Activated naive CD4-positive, alpha-beta T cell treated with Interleukin-2 at 50 U/mL for 16 hours (primary cell): ENCODE measurements at places on chromosomes 2 and 18.

GRCh38 chr2:54261537-54261936 is 5.5 kb upstream of the TSPYL6 start:
- no peak for DNase-seq

- no peak for DNase-seq
These were observed 297.2 kb upstream of the SLC14A2 start for GRCh38 chr18:45317948-45318640.

- no peak for DNase-seq
These were observed 108.9 kb downstream of the INSIG2 start for GRCh38 chr2:118197011-118197675.

- DNase-seq: no peak
These were observed 59.4 kb upstream of the RAPH1 start for GRCh38 chr2:203594541-203594940.

DNA sequence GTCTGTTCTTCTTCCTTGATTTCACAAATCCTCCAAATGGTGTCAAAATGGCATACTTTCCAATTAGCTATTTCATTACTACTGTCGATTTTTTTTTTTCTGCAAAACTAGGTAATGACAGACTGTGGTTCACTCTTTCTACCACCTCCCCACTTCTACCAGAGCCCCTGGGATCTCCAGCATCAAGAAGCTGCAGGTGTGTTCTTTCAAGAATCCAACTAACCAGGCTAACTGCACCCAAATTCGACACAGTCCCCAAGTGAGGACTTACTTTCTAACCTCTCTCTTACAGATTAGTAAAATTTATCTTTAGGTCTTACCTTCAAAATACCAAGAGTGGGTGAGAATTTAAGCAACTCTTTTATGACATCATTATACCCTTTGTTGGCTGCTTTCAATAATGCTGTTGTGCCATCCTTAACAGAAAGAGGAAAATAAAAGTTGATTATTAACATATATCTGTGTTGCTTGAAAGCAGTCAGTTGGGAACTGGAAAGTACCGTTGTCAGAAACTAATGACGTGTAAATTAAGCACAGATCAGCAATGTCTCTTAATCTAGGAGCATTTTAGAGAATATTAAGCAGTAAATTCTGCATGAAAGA is 31.2 kb upstream of the NPC1 start:
- no peak for DNase-seq

DNA sequence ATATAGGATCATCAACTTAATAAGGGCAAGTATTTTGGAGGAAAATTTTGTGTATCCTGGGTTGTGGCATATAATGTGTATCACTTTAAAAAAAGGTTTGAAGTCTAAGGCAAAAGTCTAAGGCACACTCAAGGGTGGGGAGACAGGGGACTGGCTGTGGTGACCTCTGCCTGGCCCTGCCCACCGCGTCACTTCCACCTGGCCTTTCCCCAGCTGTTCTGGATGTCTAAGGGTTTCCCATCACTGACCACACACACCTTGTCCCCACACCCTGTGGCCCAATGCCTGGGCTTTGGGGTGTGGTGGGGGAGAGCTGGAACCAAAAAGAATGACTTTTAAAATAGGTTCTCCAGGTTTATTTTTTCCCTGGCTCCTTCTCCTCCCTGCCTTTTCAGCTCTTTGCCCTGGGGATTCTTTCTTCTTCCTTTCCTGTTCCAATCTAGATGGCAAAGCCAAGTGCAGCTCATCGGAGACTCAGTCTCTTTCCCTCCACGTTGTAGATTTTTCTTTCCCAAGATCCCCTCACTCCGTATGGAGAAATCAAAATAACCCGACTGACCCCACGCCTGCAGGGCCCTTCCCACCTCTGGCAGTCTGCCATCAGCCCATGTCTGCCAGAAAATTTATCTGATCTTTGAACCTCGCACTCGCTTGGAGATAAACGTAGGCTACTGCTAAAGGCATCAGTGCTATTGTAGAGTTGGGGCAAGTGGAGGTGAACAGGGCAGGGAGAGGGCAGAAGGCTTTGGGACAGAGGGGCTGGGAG is 257.2 kb downstream of the DYSF start:
- DNase-seq: no peak

GRCh38 chr2:176503776-176504175 is 234.5 kb downstream of the MTX2 start:
- no peak for DNase-seq

DNA sequence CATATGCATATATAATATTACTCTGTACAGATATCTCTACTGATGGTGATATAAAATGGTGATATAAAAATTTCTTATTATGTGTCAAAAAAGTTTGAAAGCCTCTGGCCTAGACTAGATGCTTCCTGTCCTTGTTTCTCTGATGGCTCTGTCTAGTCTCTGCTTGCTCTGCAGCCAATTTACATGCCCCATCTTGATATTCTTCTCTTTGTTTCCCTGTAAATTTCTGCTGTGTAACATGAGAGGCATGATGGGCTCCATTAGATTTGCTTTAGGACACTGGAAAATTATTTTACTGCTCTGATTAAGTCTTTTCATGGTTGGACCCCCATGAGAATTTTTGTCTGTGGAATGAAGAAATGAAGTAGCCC is 24.3 kb downstream of the BABAM2 start:
- no peak for DNase-seq

DNA sequence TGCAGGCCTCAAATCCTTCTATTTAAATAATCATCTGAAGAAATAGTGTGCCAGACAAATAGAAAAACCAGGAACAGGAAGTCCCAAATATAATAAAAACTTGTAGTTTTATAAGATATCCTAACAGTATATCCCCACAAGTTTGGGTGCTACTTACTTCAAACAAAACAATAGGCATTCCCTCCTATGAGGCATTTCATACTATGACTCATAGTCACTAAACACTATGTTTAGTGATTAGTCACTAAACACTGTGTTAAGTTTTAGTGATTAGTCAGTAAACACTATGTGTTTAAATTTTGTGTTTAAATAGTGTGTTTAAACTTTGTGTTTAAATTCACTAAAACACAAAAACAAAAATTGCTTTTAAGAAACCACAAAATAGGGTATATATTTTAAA is 407.0 kb upstream of the CDH19 start:
- DNase-seq: no peak

DNA sequence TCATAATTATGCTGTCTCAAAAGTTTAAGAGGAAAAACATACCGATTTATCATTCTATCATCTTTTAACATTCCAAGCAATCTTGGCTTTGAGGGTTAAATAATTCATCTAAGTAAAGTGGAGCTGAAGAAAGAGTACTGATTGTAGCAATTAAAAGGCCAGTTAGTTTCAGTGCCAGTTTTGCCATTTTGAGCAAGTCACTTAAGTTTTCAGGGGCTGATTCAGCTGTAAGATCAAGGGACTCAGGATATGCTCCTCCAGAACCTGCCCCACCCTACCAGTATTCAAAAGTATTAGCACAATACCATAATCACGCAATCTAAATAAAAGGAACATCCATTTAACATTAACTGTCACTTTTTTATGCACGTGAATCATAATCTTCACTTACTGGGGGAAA is 1.9 kb downstream of the SS18 start:
- DNase-seq: no peak

GRCh38 chr2:143575340-143575739 is 446.1 kb downstream of the ARHGAP15 start:
- DNase-seq: no peak

DNA sequence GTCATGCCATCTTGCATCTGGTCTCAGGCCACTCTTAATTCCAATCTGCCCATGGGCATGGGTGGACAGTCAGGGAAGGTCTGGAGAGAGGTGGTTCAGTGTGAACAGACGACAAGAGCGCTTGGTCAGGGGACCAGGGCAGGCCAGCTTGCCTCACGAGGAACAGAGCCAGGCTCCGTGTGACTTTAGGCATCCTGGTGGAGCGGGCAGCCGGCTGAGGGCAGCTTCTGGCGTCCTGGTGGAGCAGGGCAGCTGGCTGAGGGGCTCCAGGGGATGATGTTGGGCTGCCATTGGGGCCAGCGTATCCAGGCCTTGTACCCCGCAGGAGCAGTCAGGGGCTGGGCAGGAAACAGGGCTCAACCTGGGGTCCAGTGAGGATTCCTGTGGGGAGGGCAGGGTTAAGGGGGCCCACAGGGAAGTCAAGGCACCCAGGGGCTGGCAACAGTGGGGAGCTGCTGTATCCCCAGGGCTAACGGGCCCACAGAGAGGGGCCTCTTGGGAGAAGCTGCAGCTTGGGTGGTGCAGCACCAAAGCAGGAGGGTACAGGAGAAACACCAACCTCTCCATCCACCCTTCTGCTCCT is 197.9 kb upstream of the TWIST2 start:
- no peak for DNase-seq

- DNase-seq: no peak
These were observed 96.4 kb downstream of the EPB41L3 start for GRCh38 chr18:5447442-5447841.

- peak; percentile 46 for DNase-seq
These were observed 13.0 kb upstream of the FAHD2A start for GRCh38 chr2:95389245-95390119.

- DNase-seq: no peak
These were observed 44.9 kb downstream of the TMEM37 start for GRCh38 chr2:119476301-119477112.

GRCh38 chr18:57025540-57025939 is 121.3 kb upstream of the BOD1L2 start:
- no peak for DNase-seq

- no peak for DNase-seq
These were observed 231.1 kb downstream of the GBX2 start for GRCh38 chr2:235937087-235937486.

GRCh38 chr2:177983183-177983788 is 89.3 kb downstream of the PDE11A start:
- no peak for DNase-seq

GRCh38 chr2:25229279-25230197 is 61.2 kb upstream of the POMC start:
- DNase-seq: no peak

DNA sequence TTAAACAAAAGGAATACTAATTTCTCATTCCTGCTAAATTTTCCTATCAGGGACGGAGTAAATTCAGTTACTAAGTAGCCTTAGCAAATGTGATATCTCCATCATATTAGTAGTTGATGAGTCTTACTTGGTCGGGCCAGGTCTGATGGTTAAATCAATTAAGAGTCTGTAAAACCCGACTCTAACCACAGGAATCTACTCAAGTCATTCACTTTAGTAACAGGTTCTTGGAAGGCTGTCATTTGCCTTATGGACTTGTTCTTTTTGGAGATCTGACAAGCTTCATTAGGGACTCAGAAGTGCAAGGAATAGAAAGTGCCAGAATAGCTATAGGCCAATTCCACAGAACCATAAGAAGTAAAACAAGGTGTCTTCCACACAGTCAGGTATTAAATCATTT is 119.0 kb downstream of the GCA start:
- DNase-seq: no peak

DNA sequence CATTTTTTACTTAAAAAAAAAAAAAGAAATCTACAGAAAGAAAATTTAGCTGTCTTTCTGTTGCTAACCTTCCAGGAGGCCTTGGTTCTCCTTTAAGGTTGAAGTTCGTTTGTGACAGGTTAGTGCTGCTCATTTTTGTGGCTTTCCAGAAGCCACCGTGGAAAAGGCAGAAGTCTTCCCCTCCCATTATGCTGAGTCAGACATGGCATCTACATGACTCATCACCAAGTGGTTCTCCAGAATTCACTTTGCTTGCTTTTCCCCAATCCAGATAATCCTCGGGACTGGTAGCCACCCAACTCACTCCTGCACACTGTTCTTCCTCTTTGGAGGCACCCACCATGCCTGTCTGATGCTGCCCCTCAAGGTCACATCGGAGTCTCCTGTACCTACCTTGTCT is 228.7 kb downstream of the PIK3C3 start:
- no peak for DNase-seq

GRCh38 chr2:6648596-6649247 is 217.0 kb downstream of the CMPK2 start:
- DNase-seq: no peak

- DNase-seq: no peak
These were observed 53.2 kb downstream of the MAP4K4 start for GRCh38 chr2:101750688-101751087.

DNA sequence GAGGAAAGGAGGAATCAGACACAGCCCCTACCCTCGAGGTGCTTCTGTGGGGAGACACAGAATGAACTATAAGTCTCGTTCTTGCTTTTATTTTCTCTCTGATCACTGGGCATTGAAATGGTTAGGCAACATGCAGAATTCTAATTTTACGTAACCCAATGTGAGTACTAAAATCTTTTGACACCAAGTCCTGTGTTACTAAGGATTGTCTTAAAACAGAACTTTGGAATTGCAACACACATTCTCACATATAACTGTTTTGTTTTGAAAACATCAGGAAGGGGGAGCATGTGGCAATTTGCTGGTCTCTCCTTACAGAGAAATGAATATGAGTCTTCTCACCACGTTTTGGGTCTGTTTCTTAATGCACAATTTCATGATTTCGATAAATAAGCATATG is 23.6 kb upstream of the SULT1C4 start:
- no peak for DNase-seq

DNA sequence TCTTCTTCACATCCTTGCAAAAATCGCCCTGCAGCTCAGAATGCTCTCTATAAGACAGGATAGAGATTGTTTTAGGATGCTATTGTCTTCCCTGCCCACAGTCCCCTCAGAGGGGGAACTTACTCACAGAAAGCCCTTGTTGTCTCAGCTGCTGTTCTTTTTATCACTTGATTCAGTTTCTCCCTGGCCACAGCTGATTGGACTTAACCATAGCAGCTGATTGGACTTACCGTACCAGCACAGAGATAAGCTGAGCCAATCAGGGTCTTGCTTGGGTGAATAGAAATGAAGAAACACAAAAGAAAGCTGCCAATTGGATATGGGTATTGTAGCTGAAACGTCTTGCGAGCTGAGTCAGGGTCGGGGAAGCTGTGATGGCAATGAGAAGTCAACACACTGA is 194.2 kb upstream of the MEX3C start:
- DNase-seq: no peak

DNA sequence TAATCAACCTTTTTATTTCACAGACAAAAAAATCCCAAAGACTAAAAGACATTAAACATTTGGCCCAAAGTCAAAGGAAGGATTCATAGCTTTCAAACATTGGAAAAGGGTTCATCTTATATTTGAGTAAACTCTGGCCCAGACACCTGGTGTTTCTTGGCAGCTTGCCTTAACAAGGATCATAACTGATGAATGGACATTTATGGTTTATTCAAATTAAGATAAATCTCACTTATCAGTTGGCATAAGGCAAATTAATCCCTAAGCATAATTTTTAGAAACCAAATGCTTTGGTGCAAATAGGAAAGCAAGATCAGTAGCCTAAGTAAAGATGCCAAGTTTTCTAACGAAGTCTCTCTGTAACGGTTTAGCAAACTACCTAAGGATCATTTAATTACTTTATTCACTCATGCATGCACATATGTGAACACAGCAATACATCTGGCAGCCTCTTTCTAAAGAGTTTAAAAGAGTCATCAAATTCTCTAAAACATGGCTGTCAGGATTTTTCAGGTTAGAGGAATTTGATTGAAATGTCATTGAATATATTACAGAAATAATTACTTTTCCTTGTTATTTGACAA is 323.4 kb upstream of the RBMS1 start:
- DNase-seq: no peak

GRCh38 chr2:85925216-85925671 is 36.5 kb upstream of the ST3GAL5 start:
- no peak for DNase-seq

- peak; percentile 37 for DNase-seq
These were observed 821 bp upstream of the EPHA4 start for GRCh38 chr2:221572821-221573429.
